Fibroblast of skin of scalp (primary cell): ENCODE measurements at places on chromosomes 4 and X.
A peak's percentile ranks its signal among the peaks of the same experiment; 100 is the strongest.

GRCh38 chrX:87583679-87584078, 66.1 kb downstream of the KLHL4 start:
- no peak for DNase-seq

- peak; percentile 46 for DNase-seq
Observed at GRCh38 chr4:102640669-102641068, 120.1 kb downstream of the MANBA start.

DNA sequence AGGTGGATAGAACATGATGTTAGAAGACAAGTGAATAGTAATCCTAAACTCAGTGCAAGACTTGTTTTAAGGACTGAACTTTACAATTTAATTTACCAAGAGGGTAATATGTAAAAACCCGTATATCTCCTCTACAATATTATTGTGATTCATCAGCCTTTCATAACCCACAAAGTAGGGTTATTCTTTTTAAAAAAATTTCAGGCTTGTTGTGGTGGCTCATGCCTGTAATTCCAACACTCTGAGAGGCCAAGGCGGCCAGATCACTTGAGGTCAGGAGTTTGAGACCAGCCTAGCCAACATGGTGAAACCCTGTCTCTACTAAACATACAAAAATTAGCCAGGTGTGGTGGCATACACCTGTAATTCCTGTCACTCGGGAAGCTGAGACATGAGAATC, 7.2 kb downstream of the IBSP start:
- DNase-seq, result peak; percentile 69

DNA sequence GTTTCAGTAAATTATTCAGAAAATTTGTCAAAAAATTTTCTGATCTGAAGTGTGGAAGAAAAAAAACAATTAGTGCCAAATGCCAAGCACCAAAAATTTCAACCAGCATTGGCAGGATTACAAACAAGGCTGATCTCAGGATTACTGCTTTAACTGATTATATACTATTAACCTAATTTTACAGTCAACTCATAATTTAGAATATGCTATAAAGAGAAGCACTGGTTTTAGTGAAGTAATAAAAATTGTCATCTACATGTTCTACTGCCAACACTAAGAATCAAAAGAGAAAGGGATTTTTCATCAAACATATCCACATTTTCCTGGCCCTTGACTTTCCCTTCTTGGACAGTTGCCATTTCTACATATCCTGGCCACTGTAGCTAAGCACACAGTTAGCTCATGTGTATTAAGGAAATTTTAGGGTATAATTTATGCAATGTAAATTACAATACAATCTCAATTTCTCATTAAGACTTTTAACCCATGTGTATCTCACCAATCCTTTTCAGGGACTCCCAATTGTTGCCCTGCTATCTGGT, 33.8 kb downstream of the THOC2 start:
- DNase-seq, result peak; percentile 0

DNA sequence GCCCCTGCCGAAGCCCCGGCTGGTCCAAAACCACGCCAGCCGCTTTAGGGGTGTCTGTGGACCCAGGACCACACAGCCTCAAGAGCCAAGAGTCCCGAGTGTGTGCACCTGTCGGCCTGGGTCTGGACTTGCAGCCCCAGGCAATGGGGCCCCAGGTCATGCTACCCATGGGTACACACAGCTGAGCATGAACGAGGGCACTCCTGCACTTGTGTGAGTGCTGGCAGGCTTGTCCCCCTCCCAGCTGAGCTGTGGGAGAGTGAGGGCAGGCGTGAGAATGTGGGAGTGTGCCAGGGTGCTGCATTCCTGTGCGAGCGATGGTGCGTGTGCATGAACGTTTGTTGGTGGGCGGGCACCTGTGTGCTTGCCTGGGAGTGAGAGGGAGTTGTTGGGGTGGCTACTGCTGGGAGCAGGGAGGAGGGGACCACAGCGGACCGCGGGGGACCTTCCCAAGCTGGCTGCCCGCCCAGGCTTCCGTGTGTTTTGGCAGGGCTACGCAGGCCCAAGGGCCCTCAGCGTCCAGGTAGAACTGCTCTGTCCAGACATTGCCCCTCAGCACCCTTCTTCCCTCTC, 30.8 kb downstream of the BLOC1S4 start:
- no peak for DNase-seq

DNA sequence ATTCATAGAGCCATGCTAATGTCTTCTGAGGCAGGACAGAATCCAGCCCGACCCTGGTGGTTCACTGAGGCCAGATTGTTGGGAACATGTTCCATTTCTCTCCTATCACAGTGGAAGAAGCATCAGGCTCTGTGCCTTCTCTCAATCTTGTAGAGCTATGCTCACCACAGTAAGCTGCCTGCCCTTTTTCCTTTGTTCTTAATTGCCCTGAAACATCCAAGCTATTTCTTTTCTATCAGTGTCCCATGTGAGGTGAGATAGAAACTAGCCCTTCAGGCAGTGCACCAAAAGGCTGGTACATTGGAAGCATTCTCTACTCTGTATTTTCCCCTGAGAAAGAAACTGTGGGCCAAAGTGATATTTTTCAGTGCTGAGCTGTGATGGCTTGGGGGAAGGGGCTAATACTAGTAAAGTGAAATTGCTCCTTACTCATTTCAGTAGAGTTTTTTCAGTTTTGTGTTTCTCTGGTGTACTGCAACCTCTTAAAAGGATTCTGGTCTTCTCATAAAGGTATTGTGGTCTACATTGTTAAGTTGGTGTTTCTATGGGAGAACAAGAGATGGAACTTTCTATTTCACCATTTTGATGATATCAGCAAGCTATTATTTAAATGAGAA, 611.2 kb downstream of the RPA4 start:
- no peak for DNase-seq
